ENCODE measurements at places on chromosomes 1 and 21.

DNA sequence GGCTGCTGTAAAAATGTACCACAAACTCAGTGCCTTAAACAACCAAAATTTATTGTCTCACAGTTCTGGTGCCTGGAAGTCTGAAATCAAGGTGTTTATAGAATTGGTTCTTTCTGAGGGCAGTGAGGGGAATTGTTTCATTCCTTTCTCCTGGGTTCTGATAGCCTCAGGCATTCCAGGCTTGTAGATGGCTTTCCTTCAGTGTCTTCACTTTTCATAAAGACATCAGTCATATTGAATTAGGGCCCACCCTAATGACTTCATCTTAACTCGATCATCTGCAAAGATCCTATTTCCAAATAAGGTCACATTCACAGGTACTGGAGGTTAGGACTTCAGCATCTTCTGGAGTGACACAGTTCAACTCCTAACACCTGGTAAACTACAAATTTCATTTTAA lies 15.0 kb downstream of the CDKN2C start:
- no peak for DNase-seq

GRCh38 chr1:151006327-151007052 lies at the start of gene MINDY1:
TSS of gene MINDY1 (minus strand) at chr1:151006902. CDS start at chr1:151002617, 4,285 bp downstream.
- DNase-seq: peak; percentile 26

- DNase-seq: no peak
These were observed 189.8 kb upstream of the DPYD start for GRCh38 chr1:98110674-98111073.

DNA sequence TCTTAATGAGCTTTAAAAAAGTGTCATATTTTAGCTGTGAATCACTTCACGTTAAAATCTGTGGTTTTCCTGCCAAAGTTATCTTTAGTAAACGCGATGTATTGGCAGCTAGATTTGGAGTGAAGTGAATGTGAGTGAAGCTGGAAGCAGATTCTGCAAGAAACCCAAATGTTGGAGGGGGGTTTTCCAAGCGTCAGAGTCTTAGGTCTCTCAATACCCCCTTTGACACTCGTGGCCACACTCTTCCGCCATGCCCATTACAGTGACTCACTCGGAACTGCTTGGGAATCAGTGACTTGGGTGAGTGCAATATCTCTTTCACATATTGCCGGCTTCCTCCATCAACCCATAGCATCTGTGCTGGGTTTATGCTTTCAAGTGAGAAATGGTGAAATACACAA lies 17.5 kb downstream of the B3GALT5 start:
- no peak for DNase-seq

DNA sequence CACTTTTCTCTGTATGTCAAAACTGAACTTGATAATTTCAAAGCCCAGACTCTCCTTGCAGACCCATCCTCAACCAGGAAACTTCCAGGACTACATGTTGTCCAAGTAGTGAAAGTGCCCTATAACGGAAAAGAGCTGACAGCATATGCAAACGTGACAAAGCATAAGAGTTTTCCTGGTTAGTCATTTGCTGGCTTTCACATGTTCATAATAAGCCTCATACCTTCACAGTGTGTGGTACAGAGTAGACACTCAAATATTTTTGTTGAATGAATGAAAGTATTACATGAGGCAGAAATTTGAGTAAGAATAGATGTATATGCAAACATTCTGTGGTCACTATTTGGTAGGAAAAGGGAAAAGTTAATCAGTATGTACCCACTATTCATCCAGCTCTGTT lies 473.3 kb downstream of the MRPL39 start:
- no peak for DNase-seq

DNA sequence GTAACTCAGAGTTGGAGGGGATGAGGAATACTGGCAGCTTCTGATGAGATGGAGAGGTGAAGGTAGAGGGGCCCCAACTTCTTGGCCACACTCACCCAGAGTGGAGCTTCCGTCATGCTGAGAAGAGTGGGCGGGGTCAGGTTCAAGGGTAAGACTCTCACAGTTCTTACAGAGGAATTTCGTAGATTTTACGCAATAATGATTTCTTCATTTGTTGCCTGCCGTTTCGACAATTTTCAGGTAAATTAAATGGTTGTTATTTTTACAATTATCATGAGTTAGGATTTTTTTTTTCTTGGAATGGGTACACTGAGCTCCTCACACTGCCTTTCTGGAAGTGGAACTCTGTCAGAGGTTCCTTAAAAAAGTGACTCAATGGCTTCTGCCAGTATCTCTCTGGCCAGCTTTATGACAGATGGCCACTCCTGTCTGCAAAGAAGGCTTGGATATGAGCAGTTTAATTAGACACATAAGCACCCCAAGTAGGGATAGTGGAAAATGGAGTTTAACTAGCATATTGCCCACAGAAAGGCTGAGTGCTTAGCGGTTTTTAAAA lies 13.8 kb upstream of the NLRP3 start:
- DNase-seq: no peak

- DNase-seq: no peak
These were observed at the start of gene C4BPB for GRCh38 chr1:207088701-207089626. TSS of gene C4BPB (plus strand) at chr1:207088860. CDS start at chr1:207089532, 672 bp downstream.

- no peak for DNase-seq
These were observed 107.9 kb downstream of the SPSB1 start for GRCh38 chr1:9400425-9401079.

- DNase-seq: no peak
These were observed 61.1 kb downstream of the SLC45A1 start for GRCh38 chr1:8378981-8379470.

- no peak for DNase-seq
These were observed 516.3 kb upstream of the BEND5 start for GRCh38 chr1:49293016-49293415.

- DNase-seq: no peak
These were observed 40.0 kb upstream of the PRMT6 start for GRCh38 chr1:107016376-107016978.

DNA sequence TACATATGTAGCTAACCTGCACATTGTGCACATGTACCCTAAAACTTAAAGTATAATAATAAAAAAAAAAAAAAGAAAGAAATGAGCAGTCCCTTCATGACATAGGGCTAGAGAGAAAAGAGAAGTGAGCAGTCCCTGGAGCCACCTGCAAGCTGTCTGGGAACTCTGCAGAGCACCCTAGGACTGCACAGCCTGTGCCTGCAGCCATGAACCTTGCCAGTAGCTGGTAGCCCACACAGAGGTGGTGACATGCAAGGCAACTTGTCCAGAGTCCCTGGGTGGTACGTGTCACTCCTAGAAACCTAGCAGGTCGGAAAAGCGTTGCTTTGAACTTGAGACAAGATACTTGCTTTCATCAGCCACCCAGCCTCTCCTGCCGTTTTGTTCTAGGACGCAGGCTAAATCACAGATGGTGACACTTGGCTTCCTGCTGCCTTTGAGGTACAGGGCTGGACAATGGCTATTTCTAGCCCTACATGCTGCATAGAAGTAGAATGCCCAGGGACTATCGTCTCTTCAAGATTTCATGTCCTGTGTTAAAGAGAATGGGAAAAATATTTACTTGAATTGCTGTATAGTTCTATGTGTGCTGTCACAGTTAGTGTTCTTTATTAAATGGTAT lies 260.9 kb downstream of the LTN1 start:
- no peak for DNase-seq
